ENCODE measurements at places on chromosomes 12 and 14.

DNA sequence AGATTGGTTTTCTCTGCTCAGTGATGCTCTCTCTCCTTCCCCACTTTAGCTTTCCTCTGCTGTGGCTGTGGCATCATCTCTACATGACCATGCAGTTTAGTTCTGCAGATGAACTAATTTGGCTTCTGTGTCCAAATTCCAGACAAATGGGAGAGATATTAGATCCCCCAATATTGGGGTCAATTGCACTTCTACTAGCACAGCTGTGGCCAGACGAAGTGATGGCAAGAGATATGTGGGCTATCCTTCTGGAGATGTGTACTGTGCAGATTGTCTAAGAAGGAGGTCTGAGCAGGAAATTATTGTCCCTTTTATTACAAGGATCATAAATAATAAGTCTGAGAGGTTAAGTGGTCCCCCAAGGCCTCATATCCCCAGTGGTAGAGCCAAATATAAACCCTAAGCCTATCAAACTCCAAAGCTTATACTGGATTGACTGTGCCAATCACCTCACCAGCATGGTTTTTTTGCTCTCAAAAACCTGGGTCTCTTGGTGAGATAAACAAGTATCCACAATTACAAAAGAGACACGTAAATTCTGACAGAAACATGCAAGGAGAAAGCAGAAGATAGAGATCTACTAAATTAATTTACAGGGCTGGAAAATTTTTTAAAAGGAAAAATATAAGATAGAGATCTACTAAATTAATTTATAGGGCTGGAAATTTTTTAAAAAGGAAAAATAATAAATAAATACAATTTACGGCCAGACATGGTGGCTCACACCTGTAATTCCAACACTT is 29.1 kb upstream of the GCH1 start:
- DNase-seq, result no peak

DNA sequence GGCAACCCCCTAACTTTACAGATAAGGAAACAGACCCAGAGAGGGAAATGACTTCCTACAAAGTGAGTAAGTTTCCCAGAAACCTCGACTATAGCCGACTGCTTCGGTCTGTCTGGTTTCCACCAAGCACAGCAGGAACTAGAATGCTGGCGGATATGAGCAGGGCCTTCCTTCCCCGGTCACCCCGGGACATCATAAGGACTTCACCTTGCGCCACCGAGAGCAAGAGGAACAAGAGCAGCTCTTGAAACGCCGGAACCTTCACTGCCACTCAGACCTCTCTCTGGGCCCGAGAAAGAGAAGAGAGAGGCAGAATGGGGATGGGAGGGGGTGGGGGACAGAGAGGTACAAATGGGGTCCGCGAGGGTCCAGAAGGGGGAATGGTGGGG is 29.4 kb upstream of the GPR68 start:
- no peak for DNase-seq

- DNase-seq, result no peak
Observed at GRCh38 chr12:98343002-98343567, 172.3 kb upstream of the TMPO start.

DNA sequence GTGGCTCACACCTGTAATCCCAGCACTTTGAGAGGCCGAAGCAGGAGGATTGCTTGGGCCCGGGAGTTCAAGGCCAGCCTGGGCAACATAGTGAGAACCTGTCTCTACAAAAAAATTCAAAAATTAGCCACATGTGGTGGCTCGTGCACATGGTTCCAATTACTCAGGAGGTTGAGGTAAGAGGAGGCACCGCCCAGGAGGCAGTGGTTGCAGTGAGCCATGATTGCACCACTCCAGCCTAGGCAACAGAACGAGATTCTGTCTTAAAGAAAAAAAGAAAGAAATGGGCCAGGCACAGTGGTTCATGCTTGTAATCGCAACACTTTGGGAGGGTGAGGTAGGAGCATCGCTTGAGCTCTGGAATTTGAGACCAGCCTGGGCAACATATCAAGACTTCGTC is 33.5 kb downstream of the MAP1LC3B2 start:
- peak; percentile 18 for DNase-seq

- no peak for DNase-seq
Observed at GRCh38 chr14:45906257-45906656, 653.3 kb upstream of the MIS18BP1 start.

GRCh38 chr12:123104809-123105208 is 46.1 kb downstream of the PITPNM2 start:
- DNase-seq, result no peak

DNA sequence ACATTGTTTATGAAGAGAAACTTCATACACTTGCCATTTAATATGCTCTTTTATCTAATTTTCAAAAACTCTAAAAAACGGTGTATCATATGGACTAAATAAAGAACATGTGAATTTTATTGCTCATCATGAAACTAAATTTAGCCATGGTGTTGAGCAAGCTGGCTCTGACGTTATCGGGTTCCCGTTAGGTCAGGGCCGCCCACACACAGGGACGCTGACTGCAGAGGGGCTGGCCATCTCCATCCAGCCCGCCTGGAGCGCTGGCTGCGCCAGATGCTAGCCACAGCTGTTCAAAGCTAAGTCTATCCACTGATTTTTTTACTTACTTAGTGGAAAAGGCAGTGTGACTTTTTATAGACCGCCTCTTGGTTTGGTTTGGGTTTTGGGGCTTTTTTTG is 36.5 kb upstream of the DYNC1H1 start:
- DNase-seq, result peak; percentile 29

GRCh38 chr12:88416786-88417185 is 163.5 kb downstream of the KITLG start:
- DNase-seq, result no peak

DNA sequence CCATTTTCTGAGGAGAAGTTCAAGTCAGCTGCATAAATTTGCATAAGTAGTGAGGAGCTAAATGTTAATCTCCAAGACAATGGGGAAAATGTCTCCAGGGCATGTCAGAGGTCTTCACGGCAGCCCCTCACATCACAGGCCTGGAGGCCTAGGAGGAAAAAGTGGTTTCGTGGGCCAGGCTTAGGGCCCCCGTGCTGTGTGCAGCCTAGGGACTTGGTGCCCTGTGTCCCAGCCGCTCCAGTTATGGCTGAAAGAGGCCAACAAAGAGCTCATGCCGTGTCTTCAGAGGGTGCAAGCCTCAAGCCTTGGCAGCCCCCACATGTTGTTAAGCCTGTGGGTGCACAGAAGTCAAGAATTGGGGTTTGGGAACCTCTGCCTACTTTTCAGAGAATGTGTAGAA is 41.9 kb upstream of the RD3L start:
- no peak for DNase-seq

DNA sequence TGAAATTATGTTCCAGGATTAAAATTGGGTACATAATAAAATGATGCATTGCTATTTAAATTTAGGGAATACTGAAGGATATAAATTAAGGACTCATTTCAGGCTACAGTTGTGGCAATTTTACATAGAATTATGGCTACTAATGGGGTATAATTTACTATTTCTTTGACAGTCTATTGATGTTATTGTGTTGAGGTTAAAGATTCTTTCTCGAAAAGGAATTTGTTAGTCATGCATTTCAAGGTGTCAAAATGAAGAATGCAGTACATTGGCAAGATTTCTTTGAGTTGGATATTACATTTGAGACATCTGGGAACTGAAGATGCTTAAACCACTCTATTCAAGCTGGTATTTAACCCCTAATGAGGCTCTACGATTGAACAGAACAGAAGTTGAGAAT is 28.3 kb downstream of the SLC5A8 start:
- no peak for DNase-seq

DNA sequence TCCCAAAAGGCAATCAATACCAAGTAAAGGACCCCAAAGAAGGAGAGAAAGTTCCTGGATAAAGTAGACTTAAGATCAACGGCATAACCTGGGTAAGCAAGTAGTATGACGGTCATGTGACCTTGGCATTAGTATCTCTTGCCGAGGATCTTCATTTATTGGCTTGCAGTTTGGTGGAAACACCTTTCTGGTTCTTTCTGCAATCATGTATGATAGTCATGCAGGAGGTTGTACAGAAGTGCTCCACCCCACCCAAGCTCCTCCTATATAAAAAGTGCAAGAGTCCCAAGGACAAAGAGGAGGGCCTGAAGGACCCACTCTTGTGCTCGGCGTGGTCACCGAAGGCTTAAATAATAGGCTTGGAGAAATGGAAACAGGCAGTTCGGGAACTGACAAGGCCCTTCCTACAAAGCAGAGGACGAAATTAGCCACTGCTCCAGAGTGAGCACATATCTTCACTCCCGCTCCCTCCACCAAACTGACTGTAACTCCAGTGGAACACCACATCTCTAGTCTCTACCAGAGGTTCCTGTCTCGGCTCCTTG is 750 bp downstream of the CS start:
- DNase-seq, result no peak

- DNase-seq, result no peak
Observed at GRCh38 chr14:86020841-86021240, 490.9 kb downstream of the FLRT2 start.

DNA sequence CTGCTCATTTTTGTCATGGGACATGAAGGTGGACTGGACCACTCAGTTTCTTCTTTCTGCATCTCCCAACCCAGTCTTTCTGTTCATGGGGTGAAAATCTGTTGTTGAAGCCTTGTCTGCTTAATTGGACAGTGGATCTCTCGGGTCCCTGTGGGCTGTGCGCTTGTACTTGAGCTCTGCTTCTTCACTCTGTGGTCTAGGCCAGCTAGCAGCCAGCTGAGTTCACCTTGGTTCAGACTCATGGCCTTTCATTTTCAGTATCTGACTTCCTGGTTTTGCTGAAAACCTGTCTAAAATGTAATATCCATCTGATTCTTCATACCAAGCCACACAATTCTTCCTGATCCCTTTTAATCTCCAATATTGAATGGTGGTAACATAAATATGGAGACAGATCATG is 117.2 kb downstream of the LRRK2 start:
- DNase-seq, result no peak

GRCh38 chr14:94888121-94888520 is 118.2 kb upstream of the GSC start:
- DNase-seq, result no peak

DNA sequence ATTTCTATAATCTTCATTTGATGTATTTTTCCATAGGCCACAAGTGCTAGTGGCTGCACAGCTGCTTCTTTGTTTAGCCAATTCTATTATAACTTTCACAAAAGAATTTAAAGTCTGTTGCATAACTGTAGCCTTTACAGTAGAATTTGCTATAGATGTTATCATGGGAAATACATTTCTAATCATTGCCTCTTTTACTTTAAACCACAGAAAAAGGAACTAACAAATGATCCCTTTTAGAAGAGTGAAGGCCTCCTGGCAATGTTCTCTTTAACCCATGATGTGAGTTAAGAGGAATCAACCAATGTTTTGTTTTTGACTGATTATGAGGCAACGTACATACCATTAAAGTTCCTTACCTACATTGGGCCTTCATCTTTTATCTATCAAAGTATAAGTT is 68.8 kb downstream of the RPL10L start:
- DNase-seq, result no peak

GRCh38 chr12:66755727-66756395 is 77.0 kb upstream of the GRIP1 start:
- no peak for DNase-seq

DNA sequence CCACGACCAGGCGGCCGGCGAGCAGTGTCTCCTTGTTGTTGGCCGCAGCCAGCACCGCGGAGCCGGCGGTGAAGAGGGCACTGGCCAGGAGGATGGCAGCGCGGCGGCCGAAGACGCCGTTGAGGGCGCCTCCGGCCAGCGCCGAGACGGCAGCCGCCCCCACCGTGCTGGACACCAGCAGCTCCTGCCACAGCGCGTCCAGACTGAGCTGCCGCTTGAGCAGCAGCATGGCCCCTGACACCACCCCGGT is 691 bp downstream of the SLC2A13 start:
- no peak for DNase-seq

GRCh38 chr12:131793243-131794022 is 34.8 kb upstream of the MMP17 start:
- no peak for DNase-seq

DNA sequence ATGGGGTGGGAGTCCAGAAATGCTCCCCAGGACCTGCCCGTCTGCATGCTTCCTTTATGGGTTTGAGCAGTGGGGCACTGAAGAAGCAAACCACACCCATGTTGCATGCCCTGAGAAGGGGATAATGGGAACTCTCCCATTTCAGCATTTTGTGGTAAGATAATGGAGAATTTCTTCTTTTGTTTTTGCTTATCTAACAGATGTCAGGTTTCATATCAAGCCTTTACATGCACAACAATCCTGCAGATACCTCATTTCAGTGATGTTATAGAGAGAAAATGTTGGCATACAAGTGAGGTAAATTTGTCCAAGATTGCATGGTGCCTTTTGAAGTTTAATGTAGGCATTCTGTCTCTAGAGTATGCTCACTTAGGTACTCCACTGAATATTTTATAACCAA is 177.0 kb downstream of the ALX1 start:
- DNase-seq, result no peak

DNA sequence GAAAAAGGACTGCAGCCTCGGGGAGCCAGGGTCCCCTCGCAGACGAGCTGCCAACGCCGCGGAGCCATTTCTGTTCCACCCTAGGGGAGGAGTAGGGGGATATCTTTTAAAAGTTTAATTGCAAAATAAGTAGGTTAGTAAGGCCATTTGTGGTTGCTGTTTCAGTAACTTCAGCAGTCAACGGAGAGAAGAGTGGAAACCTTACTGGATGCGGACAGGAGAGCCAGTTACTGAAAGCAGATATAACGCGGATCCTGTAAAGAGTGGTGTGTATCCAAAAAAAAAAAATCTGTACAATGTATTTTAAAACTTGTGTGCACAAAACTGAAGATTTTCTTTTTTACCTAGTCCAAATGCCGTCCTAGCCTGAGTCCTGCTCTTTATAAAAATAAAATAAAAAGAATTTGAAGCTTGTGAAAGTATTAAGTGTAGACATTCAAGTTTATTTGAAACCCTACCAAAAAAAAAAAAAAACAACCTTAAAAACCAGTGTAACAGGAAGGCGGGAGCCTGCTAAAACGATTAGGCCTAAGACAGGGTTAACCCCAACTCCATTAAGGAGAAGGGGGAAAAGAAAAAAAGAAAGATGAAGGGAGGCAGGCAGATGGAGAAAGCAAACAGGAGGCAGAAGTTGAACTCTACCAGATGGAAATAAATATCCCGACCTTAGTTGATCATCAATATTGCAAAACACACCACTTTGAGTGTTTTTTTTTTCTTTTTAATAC is 1.0 kb upstream of the BTG1 start:
- no peak for DNase-seq

DNA sequence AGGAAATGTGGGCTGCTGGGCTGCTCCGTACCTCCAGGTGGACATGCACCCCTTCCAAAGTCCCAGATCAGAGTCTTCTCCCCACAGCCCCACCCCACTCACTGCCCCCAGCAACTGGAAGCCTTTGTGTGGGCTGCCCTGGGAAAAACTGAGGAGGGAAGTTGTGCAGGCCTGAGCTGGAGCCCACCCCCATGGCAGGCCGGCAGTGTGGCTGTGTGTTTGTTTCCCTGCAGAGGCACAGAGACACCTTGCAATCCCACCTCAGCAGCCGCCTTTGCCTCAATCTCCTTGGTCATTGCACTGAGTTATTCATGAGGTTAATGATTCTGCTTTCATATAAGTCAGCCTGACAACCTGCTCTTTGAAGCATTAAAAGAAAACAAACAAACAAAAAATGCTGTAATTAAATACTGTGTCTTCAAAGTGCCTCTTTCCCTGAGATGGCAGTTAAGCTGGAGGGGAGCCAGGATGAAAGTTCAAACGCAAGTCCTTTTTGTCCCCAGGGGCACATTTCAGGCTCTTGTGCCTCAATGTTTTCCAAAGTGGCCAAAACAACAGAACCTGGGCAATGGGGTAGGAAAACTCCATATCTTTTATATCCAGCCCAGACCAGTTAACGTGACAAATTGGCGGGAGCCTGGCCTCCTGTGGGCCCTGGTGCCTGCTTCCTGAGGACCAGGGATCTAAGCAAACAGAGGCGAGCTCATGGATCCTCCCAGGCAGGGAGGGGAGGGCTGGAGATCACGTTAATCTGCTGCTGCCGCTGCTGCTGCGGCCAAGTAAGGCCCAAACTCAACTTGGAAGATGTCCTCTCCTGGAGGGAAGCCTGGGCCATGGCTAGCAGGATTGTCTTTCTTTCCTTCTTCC is 51.9 kb upstream of the TSPAN11 start:
- DNase-seq, result no peak

Data from CD4-positive, alpha-beta T cell treated with Interferon alpha-2 for 1 hour (primary cell).